ENCODE measurements at places on chromosomes 2 and 18.

DNA sequence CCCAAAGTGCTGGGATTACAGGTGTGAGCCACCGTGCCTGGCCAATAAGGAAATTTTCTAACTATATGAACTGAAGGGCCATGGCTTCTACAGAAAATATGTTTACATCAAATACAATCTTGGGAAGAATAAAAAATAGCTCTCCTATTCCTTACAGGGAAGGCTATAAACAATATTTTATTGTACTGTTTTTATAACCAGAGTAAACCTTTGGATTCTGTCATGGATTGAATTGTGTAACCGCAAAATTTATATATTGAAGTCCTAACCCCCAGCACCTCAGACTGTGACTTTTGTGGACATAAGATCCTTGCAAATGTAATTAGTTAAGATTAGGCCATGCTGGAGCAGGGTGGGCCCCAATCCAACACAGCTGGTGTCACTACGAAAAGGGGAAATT is 8.3 kb downstream of the HSBP1L1 start:
- no peak for DNase-seq

DNA sequence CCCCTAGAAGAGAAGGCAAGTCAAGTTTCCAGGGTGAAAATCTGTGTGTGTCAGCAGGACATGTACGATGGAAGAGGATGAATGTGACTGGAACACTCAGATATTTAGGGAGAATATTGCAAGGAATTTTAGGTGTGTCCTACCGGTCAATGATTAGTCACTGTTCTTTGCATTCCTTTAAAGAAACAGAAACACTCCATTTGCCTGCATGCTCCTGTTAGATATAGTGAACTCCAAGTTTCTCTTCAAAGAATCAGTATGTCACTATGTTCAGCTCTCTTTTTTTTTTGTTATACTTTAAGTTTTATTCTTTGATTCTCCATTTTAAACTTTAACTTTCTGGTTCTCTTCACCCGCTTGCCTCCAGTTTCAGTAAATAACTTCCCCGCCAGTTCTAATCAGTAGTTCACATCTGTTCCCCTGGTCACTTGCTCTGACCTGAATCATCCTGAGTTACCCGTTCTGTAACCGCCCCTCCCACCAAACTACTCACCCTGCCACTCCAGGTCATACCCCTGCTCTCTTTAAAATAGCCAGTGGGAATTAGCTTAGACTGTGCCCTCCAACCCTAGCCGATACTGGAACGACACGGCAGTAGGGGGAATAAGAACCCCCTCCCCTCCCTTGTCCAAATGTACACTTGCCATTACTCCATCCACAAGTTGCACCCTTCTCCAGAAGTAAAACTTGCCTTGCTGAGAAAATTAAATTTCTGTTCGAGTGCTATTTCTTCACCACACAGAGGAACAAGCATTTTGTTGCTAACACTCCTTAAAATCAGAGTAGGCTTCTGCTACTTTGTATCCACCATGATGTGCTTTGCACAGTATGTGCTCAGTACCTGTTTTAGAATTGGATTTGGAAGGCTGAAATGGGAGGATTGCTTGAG is 268.4 kb downstream of the METTL4 start:
- DNase-seq: no peak

DNA sequence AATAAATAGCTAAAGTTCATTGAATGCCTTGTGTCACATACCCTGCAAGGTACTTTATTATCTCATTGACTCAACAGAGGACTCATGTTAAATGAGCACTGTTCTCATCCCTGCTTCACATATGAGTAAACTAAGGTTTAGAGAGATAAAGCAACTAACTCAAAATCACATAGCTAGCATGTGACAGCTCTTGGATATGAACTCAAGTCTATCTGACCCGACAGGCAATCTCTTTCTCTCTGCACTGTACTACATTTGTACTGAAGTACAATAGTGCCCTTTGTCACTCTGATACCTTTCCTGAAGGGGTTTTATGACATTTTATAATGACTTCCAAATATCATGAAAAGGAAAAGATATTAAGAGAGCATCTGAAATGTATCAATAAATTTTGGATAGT is 297.5 kb upstream of the UBE2E3 start:
- no peak for DNase-seq

DNA sequence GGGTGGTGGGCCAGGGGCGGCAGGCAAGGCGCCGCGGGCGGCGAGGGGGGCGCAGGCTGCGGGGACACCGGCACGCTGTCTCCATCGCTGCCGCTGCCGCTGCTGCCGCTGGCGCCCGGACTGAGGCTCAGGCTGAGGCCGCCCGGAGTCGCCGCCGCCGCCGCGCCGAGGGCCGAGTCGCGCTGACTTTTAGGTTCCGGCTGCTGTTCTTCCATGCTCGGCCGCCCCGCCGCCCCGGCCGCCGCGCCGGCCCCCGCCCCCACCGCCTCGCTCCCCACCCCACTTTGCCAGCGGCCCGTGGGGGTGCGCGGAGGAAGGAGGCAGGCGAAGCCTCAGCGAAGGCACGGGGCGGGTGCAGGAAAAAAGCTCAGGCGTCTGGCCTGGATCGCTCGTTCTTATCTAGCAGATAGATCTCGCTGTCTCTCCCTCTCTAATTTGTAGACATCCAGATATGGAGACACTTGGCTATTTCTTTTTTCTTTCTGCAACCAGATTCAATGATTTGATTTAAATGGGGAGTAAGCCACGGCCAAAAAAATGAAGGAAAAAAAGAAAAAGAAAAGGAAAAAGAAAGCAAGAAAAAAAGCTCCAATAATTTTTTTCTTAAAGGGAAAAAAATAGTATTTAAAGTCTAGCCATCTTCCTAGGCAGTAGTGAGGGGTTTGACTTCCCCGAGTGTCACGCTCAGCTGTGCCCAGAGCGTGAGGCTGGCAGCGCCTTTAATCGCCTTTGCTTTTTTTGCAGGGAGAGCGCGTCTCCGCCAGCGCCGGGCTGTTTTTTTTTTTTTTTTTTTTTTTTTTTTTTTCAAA is at the start of gene EN1:
Gene EN1, minus strand, starts transcription at position 696 of the 809 bp plus-strand sequence. Its CDS starts 481 bp downstream, at position 215.
- DNase-seq: no peak

DNA sequence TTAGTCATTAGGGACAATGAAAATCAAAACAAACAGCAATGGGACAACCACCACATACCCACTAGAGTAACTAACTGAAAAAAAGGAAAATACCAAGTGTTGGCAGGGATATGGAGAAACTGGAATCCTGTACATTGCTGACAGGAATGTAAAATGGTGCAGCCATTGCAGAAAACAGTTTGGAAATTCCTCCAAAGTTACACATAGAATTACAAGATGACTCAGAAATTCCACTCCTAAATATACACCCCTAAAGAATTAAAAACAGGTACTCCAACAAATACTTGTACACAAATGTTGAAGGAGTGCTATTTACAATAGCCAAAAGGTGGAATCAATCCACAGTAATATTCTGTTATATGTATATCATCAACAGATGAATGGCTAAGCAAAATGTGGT is 110.9 kb downstream of the ROCK1 start:
- DNase-seq: no peak

GRCh38 chr2:202574541-202574940 is 60.2 kb upstream of the FAM117B start:
- DNase-seq: no peak

- DNase-seq: no peak
Measured at GRCh38 chr2:219707496-219708285, 80.3 kb downstream of the SLC4A3 start.

DNA sequence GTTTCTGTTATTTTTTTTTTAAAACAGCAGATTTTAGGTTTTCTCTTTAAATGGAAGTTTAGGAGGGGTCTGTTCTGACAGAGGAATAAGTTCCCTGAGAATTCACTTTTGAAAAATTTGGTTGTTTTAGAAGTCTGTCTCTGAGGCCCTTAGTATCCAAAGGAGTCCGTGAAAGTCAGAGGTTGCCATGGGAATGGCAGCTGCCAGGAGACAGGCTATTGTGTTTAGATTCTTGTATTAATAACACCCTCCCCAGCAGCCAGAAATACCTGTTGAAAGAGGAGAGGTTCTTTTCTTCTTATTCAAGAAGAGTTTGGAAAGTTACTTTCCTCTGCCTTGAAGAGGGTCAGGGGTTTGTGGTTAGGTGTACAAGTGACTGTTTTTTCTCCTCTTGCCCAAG is 29.5 kb downstream of the TNP1 start:
- no peak for DNase-seq

- DNase-seq: no peak
Measured at GRCh38 chr2:72028351-72028995, 119.2 kb downstream of the CYP26B1 start.

- no peak for DNase-seq
Measured at GRCh38 chr18:48816554-48816953, 134.2 kb downstream of the SMAD7 start.
